Ammon's horn (tissue), 1 donor: ENCODE measurements at places on chromosomes 16 and 17.
A peak's percentile ranks its signal among the peaks of the same experiment; 100 is the strongest.

- no peak for DNase-seq
Observed at GRCh38 chr17:8382052-8382879, 727 bp downstream of the RPL26 start.

DNA sequence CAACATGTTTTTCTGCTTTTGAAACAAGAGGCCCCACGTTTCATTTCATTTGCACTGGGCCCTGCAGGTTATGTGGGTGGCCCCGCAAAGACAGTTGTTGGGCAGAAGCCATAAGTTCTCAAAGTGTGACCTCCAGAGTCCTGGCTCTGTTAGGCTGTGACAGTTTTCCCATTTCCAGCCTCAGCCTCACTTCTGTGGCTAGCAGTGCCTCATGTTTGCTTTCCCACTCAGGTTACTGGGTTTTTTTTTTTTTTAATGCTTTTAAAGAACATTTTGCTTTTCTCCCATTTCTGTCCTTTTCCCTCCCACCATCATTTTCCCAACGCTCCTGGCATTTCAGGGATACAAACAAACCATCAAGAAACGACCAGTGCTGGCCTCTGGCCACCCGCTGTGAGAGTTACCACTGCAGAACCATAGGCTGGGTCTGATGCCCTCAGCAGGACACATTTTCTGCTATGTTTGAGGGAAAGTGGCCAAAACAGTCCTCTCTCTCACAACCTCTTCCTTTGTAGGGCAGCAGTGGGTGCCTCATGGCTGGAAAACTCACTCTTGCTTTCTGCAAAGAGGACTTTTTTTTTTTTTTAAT, 159.0 kb upstream of the MPHOSPH6 start:
- no peak for DNase-seq

DNA sequence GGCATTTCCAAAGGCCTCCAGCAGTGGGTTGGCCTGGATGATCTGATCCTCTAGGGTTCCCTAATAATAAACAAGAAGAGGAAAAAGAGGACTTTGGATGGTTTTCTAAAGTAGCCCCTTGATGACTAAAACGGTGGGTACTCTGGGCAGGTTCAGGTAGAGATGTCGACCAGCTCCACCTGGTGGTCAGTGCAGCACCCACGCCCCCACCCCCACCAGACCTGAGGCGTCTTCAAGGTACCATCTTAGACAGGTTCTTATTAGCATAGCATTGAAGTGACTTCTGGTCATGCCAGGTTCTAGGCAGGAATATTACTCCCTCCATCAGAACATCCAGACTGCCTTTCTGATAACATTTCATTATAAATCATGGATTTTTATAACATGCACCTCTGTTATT, 15.0 kb downstream of the MYH13 start:
- no peak for DNase-seq

GRCh38 chr16:11208916-11209665, 46.9 kb downstream of the SOCS1 start:
- DNase-seq: no peak

DNA sequence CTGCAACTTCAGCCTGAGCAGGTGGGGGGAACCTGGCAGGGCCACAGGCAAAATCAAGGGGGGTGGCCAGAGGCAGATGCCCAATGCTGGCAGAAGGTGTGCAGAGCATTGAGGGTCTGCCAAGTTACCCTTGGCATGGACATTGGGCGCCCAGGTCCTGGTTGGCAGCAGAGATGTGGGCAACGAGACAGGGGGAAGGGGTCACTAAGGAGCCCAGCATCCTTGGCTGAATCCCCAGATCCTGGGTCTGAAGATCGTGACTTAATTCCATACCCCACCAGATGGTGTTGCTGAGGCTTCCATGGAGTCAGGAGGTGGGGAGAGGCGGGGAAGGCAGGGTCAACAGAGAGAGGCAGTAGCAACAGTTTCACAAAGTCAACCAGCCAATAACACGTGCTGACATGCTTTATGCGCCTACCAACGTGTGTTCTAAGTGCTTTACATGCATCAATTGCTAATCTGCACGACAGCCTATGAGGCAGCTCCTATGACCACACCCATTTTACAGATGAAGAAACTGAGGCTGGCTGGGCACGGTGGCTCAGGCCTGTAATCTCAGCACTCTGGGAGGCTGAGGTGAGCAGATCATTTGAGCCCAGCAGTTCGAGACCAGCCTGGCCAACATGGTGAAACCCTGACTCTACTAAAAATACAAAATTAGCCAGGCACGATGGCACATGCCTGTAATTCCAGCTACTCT, 83.3 kb downstream of the GSG1L start:
- no peak for DNase-seq

DNA sequence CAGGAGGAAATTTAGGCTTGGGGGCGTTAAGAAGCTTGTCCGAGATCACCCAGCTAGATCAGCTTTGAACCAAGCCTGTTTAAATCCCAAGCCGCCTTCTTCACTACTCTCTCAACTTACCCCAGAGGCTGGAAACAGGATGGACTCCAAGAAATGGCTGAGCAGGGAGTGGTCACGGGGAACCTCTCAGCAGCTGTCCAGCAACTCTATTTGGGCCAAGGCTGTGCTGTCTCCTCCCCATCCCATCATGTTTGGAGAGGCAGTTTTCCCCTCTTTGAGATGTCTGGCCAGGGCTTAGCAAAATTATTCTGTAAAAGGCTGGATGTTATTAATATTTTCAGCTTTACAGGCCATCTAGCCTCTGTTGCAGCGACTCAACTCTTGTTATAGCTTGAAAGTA, 305.7 kb downstream of the RBFOX1 start:
- no peak for DNase-seq

GRCh38 chr16:2821487-2822157, 4.6 kb downstream of the PRSS21 start:
- no peak for DNase-seq

- peak; percentile 24 for DNase-seq
Observed at GRCh38 chr17:15999974-16000827, 577 bp downstream of the TTC19 start.

- no peak for DNase-seq
Observed at GRCh38 chr17:79207960-79208359, 133.3 kb downstream of the ENGASE start.

GRCh38 chr17:72165867-72166439, 45.1 kb downstream of the SOX9 start:
- DNase-seq: no peak

- no peak for DNase-seq
Observed at GRCh38 chr17:8103549-8103948, 14.8 kb downstream of the ALOXE3 start.

DNA sequence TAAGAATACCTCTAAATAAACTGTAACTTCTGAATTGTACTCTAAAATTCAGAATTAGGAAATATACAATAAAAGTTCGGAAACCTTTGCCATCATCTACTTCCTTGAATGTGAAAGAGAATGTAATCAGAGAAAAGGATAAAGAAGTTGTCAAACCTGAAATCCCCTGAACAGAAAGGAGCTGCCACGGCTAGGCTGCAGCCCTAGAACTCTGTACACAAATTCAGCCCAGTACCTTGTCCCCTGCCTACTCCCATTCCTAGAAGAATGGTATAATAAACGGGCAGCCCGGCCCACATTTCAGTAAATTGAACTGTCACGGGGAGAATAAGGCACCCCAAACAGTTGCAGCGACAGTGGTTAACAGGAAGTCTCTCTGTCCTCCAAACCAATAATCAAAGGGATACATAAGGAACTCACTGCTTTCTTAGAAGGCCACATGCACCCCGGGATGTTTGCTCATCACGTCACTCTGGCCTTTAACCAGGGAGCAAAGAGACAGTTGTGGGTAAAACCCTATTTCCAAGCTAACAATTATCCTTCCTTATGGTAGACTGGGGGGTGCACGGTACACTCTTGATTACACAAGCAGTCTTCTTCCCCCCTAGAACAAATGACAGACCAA, 24.3 kb upstream of the RFFL start:
- DNase-seq: peak; percentile 58

DNA sequence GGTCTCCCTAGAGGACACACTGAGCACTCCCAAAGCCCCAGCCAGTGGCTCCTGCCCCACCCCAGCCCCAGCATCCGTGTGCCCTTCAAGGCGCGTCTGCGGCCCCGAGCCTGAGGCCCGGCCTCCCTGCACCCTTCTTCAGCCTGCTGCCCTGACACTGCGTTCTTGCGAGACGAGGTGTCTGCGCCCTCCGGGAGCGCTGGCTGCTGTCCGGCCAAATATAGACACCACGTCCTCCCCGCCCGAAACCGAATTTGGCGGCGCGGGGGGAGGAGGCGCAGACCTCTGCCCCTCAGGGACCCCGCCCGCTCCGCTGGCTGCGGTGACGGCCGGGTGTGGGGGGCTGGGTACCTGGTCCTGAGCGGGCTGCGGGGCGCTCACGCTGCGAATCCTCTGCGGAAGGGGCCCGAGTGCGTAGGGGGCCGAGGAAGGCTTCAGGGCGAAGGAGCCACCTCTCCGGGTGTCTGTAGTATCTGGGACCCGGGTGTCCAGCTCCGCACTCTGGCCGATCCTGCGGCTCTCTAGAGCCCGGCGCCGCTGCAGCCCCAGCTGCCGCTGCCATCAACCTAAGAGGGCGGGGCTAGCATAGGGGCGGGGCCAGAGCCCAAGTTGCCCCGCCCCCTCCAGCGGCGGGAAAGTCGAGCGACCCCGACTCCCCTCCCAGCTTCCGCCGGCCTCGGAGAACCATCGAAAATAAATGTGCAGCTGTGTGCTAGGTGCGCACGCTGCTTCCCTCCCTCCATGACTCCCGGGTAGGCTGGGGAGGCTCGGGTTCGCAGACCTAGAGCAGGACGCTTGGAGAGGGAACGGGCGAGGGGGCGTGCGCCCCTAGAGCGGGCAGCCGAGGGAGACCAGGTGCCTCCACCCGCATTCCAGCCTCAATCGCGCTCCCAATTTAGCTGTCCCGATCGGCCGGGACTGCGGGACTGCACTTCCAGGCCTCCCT, at the start of gene CORO6:
TSS of gene CORO6 (minus strand) at position 576 of the 946 bp plus-strand sequence. CDS start 1,491 bp downstream, outside the sequence.
- no peak for DNase-seq

DNA sequence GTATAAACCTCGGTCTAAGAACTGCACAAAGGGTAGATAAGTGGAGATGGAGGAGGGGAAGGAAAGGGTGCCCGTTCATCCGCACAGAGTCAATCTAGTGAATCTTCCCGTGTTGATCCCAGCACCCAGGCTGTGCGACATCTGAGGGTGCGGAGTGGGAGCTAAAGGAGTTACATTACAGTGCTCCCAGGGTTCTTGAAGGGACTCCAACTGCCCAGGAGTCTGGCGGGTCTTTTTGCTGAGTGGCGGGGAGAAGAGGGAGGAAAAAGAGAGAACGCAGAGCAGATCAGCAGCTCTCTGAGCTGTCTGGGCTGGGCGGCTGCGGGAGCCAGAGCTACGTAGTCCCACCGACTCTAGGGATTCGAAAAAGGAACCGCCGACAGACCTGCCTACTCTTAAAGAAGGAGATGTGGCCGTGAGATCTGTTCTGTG, 1.6 kb upstream of the CA10 start:
- no peak for DNase-seq

DNA sequence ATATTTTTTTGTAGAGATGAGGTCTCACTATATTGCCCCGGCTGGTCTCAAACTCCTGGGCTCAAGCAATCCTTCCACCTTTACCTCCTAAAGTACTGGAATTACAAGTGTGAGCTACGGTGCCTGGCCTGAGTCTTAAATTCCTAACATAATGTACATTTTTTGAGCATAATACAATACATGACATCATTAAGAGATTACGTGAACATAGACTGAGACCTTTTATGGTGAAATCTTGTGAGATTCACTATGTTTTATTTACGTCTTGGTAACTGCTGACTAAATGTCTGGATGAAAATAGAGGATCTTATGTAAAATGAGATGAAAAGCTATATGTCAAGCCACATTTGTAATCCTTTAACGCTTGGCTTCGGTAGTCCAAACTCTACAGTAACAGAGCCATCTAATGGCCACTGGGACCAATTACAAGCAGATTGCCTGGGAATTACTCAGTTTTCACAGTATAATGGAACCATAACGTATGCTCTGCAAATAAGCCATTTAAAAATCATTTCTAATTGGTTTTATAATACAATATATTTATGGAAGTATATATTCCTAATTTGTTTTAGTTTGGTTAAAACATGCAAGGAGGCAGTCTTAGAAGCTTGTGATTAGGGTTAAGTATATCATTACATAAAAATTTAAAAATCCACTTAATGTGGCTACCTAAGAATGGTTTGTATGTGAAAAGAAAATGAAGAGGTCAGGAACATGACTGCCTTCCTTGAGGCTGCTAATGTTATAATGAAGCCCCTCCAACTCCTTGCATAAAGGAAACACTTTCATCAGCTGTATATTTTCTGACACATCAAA, 8.1 kb upstream of the EFCAB13 start:
- DNase-seq: peak; percentile 78

DNA sequence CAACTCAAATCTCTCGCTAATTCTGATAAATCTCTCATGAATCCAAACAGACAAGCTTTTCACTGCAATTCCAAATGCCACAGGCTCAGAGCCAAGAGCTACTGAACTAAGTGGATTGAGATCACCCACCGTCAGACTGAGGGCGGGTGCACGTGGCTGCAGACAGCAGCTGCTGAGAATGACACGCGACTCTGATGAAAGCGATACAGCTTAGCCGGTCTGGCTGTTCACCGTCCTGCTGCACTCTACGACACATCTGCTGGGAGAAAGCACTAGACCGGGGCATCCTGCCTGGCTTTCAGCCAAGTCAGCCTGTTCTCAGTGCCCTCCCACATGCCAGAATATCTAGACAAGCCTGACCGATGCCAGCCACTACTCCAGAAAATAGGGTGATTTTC, 42.6 kb downstream of the KLHDC4 start:
- peak; percentile 96 for DNase-seq

DNA sequence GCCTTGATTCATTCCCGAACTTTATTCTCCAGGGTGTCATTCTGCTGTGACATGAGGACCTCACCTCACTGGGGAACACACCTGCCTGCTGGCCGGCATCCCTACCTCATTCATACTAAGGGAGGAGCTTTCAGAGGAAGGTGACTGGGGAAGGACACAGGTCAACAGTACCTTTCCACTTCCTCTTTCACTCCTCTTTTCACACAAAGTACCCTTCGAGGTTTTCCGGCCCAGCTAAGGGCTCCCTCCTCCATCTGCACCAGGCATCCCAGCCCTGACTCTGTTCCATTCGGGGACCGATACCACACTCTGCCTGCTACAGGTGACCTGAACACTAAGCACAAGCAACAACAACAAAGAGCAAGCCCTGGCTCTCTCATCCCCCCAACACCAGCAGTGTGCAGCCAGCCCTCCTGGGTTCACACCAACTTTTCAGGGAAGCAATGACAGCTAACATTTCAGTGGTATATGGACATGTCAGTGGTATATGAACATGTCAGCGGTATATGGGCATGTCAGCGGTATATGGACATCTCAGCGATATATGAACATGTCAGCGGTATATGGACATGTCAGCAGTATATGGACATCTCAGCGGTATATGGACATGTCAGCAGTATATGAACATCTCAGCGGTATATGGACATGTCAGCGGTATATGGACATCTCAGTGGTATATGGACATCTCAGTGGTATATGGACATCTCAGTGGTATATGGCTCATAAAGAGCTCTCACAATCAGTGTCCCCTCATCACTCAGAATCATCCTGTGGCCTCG, 16.0 kb downstream of the TRIM25 start:
- DNase-seq: no peak
